Inflammatory macrophage treated with lipopolysaccharide for 4 hours (primary cell): ENCODE measurements at places on chromosomes 4 and X.

DNA sequence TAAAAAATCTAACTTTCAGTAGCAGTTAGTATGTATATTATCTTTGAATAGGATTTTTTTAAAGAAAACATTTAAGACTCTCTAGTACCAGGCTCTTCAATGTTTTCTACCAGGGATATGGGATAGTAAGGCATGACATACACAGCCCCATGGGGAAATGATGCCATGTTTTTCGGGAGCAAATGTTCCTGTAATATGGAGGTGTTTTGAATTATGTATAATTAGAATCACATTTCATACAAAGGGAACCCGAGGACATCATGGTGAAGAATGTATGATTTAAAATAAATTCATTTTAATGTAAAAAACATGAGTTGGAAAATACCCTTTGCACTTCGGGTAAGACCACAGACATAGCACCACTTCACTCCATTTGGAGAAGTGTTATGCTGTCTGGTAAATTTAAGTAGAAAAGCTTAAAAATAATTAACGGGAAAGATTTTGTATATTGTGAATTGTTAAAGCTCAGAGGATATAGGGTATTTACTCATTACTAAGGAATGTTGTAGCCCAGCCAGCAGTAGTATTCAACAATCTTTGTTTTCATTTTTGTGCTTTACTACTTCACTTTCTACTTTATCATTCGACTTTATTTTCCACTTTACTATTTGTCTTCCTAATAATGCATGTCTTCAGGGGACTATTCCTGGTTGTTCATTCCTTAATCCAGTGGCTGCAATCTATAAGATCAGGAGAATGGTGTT, 2050.7 kb downstream of the ARAP2 start:
- no peak for DNase-seq

DNA sequence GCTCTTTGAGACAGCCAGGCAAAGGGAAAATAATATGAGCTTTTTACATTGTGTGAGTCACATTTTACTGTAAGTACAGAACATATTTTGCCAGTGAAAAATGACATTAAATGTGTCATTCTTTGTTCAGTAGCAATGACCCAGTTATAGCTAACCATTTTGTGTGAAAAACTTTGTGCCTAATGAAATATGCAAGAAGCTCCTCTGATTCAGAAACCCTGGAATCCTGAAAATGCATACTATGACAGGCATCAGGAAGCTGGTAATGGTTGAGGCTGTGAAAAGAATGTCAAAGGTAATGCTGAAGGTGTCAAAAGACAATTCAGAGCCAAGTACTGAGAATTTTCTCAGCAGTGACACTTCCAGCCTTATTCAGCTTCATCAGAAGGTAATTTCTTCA, 549.5 kb upstream of the SMIM31 start:
- no peak for DNase-seq

DNA sequence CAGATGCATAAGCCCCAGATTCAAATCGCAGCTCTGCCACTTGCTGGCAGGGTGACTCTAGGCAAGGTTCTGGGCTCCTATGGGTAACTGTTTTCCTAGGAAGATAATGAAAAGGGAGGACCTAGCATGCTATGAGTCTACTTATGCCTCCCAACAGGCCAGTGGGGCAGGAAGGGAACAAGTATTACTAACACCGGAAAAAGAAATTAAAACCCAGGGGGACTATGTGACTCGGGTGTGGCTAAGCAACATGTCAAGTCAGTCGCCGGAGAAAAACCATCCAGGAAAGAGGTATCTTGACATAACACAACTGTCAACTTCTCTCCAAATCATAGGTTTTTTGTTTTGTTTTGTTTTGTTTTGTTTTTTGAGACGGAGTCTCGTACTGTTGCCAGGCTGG, 45.5 kb upstream of the RBPJ start:
- DNase-seq: peak; percentile 54

GRCh38 chr4:37717576-37717975, 31.4 kb upstream of the RELL1 start:
- peak; percentile 9 for DNase-seq

- DNase-seq: no peak
These were observed 3.6 kb upstream of the LEF1 start for GRCh38 chr4:108172231-108172752.

DNA sequence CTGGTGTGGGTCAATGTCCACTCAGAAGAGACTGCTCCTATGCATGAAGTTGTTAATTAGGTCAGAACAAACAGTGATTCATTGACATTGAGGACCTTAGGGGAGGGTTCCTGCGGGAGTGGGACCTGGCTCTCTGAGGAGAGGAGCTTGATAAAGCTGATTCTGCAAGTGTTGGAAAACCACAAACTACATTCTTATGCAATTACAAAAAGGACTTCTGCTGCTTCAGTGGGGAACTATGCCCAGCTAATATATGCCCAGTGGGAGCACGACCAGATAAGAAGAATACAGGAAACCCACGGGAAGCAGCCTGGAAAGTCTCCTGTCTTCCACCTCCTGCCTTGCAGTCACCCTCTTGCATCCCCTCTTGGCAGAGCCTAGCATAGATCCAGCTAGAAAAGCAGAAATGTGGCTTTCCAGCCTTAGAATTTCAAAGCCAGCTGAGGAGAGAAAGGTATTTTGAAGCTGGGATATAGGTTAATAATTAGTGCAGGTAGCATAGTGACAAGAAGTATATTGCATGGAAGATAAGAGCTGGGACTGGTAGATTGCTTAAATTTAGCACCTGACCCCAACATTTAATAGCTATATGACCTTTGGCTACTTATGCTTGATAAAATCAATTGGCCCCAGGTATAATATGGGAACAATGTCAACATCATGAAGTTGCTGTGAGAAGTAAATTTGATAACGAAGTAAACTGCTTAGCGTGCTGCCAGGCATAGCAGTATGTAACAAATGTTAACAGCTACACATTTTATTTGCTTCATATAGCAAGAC, 34.9 kb upstream of the UGT8 start:
- no peak for DNase-seq

- no peak for DNase-seq
These were observed 925.1 kb downstream of the PCDH7 start for GRCh38 chr4:31645236-31645635.

DNA sequence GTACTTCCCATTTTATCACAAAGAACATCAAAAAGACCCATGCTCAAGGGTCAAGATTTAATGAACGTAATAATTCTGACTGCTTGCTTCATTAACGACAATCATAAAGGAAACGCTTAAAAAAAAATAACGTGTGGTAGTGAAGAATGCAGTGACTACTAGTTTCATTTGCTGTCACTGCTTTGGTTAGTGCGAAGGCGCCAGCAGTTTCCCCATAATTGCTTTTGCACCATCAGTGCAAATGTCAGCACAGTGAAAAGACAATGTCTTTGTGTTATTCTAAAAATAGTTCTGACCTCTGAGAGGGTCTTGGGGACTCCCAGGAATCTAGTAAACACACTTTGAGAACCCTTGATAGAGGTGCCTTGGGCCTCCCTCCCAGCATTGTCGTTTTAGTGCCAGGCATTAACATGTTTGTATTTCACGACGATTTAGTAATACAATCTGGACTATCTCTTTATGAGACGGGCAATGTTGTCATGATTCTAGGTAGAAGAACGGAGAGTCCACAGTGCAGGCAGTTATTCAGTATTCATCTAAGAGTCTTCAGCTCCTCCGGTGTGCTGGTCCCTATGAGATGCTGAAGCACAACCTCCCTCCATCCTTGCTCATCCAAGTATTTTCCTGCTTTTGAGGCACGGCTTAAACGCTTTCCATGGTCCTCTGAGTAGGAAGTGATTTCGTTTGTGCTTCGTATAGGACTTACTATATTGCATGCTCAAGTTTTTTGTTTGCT, 71.0 kb downstream of the AFF1 start:
- peak; percentile 83 for DNase-seq

DNA sequence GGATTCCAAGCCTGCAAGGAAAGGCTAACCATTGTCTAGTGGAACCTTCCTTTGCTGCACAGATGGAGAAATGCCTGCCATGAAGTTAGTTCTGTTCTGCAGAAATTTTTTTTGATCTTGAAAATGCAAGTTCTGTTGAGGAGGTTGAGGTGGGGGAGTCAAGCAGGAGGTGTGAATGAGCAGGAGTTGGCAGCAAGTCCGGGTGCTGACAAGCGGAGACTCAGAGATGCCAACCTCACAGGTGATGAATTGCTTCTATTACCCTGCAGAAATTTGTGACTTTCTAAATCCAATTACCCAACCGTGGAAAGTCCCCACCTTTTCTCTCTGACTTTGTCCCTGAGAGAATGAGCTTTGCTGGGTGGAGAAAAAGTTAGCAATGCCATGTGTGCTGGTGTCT, 350.1 kb downstream of the DHRSX start:
- no peak for DNase-seq

- no peak for DNase-seq
These were observed 33.0 kb downstream of the FHIP1A start for GRCh38 chr4:151442002-151442401.

GRCh38 chr4:138897811-138898226, 117.8 kb upstream of the NOCT start:
- DNase-seq: no peak

DNA sequence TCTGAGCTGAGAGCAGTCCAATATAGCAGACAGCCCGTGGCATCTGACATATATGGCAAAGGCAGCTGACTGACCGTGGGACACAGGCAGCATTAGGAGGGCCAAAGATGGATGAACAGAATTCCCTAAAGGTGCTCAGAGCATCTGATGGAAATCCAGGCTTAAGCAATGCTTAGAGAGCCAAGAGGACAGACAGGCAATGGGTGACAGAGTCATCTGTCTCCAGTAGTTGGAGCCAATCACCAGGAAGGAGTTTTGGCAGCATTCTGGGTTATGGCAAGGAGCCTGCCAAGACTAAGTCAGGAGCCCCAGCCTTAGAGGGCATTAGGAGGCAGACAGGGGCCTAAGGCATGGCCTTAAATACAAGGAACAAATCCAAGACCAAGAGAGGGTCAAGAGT, 153.3 kb upstream of the USP9X start:
- DNase-seq: peak; percentile 4

GRCh38 chr4:140158365-140159030, 4.5 kb upstream of the MAML3 start:
- DNase-seq: peak; percentile 48

GRCh38 chrX:133602881-133603280, 187.6 kb upstream of the GPC4 start:
- no peak for DNase-seq

DNA sequence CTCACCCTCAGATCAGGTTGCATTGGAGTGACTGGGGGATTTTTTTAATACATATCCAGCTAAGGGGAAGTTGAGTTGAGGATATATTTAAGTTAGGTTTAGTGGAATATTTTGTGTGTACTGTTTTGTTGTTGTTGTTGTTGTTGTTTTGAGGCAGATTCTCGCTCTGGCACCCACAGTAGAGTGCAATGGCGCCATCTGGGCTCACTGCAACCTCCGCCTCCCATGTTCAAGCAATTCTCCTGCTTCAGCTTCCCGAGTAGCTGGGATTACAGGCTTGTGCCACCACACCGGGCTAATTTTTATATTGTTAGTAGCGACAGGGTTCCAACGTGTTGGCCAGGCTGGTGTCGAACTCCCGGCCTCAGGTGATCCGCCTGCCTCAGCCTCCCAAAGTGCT, 38.6 kb upstream of the ATP6AP2 start:
- no peak for DNase-seq

GRCh38 chr4:98572697-98573096, 85.7 kb downstream of the TSPAN5 start:
- no peak for DNase-seq

GRCh38 chr4:143616771-143617170, 83.7 kb downstream of the FREM3 start:
- no peak for DNase-seq

DNA sequence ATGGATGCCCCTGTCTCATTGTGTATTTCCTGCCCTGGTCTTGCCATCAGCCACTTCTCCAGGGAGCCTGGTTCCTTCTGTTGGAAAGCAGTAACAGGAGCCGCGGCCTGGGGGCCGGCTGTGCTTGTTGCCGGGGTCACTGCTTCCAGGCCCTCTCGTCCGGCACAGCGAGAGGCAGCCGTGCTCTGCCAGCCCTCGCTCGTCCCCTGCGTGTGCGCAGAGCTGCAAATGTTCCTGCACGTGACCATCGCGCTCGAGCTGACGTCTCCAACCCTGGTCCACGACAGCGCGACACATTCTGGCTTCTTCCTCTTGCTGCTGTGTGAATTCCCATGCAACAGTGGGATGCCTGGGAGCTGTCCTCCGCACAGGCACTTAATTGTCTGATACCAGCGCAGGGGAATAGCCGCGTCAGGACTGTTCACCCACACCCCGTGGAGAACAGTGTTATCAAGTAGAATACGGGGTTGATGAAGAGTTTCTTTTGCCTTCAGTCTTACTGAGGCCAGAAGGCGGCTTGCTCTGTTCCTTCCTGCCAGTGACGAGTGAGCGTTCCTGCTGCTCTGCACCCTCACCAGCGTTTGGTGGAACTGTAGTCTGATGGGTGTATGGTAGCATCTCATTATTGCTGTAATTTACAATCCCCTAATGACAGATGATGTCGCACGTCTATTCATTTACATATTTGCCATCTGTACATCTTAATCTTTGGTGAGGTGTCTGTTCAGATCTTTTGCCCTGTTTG, 12.3 kb downstream of the PDE6B start:
- DNase-seq: no peak

DNA sequence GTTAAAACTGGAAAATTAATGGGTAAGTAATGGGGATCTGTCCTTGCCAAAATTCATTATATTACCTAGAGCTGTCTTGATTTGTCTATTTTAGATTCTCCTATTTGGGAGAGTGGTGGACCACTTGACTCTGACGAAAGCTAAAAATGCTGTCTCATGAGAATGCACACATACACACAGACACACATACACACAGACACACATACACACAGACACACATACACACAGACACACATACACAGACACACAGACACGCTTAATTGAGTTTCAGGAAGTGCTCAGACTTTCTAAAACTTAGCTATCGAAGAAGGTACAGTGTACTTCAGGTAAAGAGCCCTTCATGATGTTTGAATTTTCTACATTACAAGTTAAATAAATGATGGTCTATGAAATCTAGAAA, 279.5 kb downstream of the ANKRD50 start:
- no peak for DNase-seq

- DNase-seq: no peak
These were observed 401.8 kb downstream of the RAPGEF2 start for GRCh38 chr4:159504684-159505083.

DNA sequence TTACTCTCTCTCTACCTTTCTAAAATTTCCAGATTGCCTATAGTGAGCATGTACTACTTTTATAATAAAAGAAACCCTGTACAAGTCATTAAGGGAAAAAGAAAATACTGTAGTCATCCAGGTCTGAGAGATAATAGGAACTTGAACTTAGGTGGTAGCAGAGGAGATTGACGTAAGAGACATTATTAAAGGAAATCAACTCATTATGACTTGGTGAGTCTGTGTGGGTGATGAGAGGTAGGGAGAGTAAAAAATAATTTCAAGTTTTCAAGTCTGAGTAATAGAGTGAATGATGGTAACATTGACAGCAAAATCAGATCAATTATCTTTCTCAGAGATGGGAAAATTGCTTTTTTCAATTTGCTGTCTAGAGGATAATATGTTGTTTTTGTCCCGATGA, 44.0 kb upstream of the ZCCHC12 start:
- DNase-seq: no peak

- DNase-seq: no peak
These were observed 4.3 kb downstream of the KLHL5 start for GRCh38 chr4:39066371-39066770.
